Progenitor cell of endocrine pancreas (in vitro differentiated cells): ENCODE measurements at places on chromosomes 3 and 15.
A peak's percentile ranks its signal among the peaks of the same experiment; 100 is the strongest.

DNA sequence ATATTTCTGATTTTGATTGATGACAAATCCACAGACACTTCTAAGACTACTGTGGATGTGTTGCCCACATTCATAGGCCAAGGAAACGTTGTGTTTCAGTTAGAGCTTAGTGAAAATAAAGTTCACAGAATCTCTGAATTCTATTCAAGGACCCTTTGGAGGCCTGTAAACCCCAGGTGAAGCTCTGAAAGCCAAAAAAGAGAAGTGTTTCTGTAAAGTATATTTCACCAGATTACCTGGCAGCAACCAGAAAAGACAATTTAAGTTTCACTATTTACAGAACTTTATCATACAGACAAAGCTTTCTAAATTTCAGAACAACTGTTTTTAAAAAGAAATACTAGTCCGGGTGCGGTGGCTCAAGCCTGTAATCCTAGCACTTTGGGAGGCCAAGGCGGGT, 2.6 kb downstream of the CLPX start:
- DNase-seq = no peak

DNA sequence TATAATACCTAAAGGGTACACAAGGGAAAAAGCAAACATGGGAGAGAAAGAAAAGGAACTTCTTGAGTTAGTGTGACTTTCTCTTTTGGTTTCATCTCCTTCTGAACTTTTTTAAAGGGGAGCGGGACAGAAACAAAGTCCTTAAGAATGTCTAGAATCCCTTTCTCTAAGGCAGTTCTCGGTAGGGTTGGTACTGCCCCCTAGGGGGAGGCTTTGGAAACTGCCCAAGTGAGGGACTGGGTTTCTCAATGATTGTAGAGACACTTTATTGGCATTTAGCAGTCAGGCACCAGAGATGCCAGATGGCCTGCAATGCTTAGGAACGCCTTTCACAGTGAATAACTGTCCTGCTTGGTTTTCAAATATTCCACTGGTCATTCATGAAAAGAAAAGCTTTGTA, 172.7 kb downstream of the WDR72 start:
- DNase-seq = peak; percentile 39

- DNase-seq = no peak
These were observed 13.6 kb downstream of the DCLK3 start for GRCh38 chr3:36750737-36751136.

DNA sequence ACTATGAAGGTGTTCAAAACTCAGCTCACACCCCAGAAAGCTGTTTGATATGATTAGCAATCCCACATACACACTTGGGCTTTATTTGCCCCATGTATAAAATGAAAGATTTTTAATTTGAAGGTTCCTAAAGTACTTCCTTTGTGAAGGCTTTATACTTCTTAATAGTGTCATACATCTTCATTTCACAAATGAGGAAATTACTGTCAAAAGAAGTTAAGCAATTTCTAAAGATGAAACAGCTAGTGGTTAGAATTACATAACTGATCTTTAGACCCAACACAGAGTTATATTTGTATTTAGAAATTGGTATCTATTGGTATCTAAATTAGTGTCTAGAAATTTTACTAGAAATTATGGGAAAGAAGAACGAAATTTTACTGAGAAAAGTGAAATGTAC, 7.1 kb downstream of the CD200R1 start:
- DNase-seq = no peak

GRCh38 chr3:13215940-13216546, 142.8 kb upstream of the IQSEC1 start:
- DNase-seq = no peak

GRCh38 chr3:179806177-179806576, 153.3 kb downstream of the USP13 start:
- no peak for DNase-seq

DNA sequence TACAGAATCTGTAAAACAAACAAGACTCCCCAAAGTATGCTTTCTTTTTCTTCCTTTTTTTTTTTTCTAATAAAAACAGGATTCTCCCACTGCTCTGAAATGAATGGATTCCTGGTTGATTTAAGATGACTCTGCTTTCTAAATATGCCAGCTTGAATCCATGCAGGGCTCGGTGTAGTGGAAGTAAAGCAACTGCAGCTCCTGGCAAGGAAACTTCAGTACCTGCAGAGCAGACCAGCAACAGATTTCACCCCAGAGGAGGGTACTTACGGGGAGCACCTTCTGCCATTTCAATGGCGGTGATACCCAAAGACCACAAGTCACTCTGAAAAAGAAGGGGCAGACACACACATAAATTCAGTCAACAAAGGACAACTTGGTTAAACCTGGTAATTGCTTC, 150.5 kb upstream of the SLC2A2 start:
- no peak for DNase-seq

DNA sequence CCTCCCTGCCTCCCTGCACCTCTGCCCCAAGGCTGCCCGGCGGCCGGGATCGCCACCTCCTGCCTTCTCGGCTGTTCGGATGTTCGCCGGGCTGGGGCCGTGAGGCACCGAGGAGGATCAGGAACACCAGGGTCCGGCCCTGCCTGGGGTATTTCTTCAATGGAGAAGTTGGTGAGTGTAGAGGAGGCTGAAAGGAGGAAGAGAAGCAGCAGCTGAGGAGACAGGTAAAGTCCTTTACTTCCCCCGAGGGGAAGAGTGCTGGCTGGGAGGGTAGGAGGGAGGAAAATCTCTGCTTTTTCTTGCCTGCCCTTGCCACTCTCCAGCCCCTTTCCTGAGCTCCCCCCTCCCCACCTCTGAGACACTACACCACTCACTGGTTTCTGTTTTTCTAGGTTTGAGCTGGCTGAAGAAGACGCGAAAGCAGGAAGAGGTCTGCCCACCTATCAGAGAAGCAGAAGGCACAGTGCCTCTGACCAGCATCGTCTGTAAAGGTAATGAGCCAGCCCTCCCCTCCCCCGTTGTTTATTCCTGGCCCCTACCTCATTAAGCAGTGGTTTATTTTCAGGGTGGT, 519 bp downstream of the ASB7 start:
- DNase-seq = no peak

- DNase-seq = no peak
These were observed 15.0 kb downstream of the KAT2B start for GRCh38 chr3:20055020-20055775.

DNA sequence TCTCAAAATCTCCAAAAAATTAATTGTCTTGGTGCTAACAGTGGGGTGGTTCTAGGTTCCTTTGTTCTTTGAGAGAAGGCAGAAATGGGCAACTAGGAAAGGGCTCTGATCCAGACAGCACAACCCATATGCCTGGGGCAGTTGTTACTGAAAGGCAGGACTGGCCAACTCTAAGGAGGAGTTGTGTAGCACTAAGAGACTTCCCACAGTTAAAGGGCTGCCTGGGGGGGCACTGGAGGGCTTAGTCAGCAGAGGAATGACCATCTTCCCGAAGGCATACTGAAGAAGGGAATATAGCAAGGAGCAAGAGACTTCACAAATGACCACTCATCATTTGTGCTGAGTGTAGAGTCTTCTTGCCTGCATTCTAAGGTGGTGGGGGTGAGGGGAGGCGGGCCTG, 15.8 kb downstream of the ILDR1 start:
- no peak for DNase-seq

DNA sequence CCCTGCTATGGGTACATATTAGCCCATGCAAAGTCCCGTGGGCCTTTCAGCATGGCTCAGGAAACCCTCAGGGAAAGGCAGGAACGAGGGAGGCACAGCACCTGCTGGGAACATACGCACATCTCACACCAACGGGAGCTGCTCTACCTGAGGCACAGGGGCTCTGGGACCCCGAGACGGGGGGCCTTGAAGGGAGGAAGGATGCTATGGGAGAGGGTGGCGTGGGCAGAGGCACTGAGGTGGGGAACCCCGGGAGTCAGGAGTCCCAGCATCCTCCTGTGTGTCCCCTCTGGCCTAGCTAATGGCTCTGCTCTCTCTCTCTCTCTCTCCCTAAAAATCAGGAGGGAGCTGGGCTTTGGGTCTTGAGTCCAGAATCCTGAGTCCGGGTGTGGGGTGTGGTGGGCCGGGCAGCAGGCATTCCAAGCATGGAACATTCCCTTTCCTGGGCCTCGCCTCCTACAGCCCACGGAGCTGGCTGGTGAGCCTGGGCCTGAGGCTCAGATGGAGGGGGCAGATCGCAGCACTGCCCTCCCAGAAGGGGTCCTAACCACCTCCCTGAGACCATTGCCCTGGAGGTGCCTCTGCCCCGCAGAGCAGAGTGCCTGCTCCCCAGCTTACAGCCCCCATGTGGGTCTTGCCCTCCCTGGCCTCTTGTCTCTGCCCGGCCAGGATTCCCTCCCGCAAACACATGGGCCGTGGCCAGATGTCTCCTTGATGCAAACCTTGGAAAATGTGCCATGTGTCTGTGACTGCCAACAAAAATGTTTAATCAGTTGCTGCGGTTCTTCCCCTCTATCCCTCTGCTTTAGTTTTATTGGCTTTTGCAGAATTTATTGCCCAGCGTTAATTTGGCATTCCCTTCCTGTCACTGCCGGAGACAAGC, 101.6 kb downstream of the TMEM266 start:
- no peak for DNase-seq

DNA sequence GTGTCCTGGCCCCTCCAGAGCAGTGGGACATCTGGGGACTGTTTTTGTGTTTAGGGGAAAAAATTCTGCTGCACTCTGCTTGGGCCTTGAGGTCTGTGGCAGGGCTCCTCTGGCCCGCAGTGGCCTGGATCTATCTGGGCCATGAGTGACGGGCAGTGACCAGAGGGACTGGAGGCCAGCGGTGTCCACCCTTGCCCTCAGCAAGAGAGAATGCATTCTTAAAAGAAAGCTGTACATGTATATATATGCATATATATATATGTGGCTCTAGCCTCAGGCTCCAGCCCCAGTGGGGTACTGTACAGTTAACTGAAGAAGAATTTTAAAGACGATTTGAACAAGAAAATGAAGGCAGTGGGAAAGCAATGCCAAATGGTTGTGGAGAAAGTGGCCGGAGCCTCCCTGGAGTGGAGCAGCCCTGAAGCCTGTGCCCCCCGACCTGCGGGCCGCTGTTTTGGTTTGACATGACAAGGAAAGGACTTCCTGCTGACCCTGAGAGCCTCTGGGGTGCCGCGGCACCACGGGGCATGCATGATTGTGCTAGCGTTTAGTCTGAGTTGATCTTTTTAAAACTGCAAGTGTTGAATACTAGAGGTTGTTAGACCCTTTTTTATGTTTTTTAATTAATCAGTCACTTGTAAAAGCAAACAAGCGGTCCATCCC, 52.2 kb downstream of the PLXNA1 start:
- DNase-seq = no peak
